Motor neuron (in vitro differentiated cells): ENCODE measurements at places on chromosomes 11 and 22. TPM values are rescaled to one million over a fixed set of nuclear protein-coding genes. Genes with fewer than 3 reads are reported as not detected.
A peak's percentile ranks its signal among the peaks of the same experiment; 100 is the strongest.

DNA sequence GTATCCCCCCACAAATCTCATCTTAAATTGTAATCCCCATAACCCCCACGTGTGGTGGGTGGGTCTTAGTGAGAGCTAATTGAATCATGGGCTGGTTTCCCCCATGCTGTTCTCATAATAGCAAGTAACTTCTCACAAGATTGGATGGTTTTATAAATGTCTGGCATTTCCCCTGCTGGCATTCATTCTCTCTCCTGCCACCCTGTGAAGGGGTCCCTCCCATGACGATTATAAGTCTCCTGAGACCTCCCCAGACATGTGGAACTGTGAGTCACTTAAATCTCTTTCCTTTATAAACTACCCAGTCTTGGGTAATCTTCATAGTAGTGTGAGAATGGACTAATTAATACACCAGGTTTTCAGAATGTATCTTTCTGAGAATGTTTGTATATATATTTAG, 1159.4 kb downstream of the FAM181B start:
- no peak for ATAC-seq

DNA sequence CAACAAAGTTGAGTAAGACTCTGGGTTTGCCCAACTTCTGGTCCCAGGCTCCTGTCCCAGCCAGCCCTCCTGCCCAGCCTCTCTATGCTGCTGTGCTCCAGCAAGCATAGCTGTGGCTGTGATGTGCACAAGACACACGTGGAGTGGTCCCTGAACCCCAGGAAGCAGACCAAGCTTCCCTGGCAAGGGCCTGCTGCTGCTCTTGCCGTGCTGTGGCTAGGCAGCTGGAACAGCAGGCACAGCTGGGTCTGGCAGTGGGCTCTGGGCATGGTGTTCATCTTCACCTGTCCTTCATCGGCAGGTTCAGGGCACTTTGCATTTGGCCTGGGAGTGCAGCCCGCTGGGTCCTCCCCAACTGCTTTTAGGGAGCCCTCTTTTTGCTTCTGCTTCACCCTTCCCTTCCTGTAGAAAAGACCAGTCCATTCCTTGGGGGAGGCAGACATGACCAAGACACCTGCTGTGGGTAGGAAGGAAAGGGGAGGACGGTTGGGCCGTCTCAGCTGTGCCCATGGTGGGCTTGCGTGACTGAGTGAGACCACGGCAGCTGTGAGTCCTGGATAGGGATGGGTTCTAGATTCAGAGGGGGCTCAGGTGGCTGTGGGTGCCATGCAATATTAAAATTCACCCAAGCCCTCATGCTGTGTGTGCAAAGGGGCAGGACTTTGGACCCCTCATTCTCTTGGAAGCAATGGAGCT, 26.1 kb upstream of the ETS1 start:
- ATAC-seq, result no peak

GRCh38 chr11:1360181-1360834, 29.4 kb upstream of the BRSK2 start:
- no peak for ATAC-seq

- ATAC-seq, result no peak
Measured at GRCh38 chr22:40479887-40480538, 109.6 kb downstream of the SGSM3 start.

GRCh38 chr11:93017821-93018690, 48.6 kb downstream of the MTNR1B start:
- no peak for ATAC-seq

DNA sequence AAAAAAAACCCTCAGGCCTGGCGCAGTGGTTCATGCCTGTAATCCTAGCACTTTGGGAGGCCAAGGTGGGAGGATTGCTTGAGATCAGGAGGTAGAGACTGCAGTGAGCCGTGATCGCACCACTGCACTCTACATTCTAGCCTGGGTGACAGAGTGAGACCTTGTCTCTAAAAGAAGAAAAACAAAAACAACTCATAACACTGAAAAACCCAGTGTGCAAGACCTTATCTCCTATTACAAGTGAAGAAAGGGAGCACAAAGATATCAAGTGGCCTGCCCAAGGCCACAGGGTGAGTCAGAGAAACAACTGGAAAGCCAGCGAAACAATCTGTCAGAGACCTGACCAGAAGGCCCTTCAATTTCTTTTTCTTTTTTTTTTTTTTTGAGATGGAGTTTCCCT, 2.5 kb downstream of the TXN2 start:
- no peak for ATAC-seq

DNA sequence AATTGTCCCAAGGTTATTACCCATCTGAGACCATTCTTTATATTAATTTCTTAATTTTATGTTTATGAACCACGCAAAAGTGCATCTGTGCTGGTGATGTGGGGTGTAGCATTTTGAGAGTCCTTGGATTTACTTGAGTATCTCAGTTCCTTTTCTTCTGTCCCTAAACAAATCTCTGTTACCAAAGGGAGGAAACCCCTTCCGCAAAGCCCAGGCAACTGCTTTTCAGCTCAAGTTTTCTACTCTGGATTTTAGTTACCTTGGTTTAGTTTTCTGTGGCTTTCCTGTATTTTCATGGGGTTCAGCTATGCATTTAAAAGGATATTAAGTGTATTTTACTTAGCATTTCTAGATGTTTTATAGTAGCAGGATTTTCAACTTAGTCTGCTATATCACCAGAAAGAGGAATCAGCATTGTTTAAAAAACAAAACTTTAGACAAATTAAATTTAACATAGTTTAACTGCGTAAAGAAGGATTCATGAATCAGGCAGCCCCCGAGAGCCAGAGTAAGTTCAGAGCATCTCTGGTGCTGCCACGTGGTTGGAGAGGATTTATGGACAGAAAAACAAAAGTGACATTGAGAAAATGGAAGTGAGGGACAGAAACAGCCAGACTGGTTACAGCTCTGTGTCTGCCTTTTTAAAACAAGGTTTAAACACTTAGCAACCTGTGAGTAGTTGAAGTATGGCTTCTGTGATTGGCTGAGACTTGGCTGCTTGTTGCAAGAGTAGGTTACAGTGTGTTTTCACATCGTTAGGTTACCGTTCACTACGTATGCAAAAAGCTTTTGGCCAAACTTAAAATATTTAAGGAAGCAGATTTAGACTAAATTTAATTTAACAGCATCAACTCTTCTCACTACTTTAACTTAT, 9.6 kb downstream of the ADM start:
- peak; percentile 46 for ATAC-seq

DNA sequence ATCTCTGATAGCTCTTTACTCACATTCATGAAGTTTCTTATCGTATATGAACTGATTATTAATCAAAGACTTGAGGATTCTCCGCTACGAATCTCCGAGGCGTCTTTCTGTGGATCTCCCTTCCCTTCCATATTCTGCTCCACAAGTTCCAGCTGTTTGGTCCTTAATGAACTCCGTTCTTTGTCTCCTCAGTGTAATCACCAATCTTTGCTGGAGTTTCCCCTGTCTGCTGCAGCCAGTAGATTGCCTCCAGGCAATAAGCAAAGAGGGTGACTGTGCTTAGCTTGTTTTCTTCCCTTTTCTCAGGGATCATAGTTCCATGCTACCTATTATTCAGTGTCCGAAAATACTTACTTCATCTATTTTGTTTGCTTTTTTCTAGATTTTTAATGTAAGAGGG, 169.6 kb upstream of the FOLH1 start:
- ATAC-seq, result no peak

DNA sequence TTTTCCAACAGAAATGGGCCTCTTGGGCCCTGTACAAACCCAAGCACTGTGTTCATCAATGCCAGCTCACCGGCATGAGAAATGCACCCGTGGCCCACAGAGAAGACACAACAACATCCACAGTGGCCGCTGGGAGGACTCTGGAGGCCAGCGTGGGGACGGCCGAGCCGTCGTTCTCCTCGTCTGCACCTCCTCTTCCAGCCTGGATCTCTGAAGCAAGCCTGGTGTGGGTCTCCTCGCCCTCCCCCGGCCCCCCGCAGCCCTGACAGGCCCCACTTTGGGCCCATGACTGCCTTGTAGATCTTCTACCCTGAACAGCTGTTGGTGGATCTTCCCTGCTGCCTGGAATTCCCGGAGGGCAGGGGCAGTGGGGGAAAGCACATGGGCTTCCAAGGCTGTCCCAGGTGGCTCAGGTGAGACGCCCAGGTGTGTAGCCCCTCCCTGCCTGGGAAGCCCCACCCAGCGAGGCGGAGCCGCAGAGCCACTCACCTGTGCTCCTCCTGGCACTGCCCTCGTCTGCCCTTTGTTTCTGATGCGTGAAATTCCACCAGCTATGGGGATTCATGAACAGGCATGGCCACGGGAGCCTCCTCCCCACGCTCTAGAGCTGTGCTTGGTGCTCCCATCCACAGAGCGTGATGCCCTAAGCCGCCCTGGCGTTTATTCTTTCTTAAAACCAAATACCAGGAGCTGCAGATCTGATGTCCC, 225.9 kb downstream of the BRD1 start:
- no peak for ATAC-seq

- peak; percentile 31 for ATAC-seq
Measured at GRCh38 chr22:20008221-20008995, 8.2 kb downstream of the ARVCF start.

DNA sequence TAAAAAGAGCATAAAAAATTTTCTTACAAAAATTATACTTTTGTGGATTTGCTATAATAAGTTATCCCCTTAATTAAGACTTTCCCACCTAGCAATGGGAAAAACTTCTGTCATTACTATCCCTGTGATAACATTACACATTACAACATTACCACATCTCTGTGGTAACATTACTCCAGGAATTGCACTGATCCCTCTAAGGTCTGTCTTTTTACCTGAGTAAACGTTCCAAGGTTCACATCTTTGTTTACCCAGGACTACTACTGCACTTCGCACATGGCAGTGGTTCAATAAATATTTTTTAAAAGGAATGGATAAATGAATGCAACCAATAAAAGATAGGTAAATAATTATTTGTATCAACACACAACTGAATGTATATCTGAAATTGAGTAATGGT, 92.4 kb upstream of the NOX4 start:
- no peak for ATAC-seq

GRCh38 chr11:125376117-125376516, 119.9 kb downstream of the FEZ1 start:
- no peak for ATAC-seq

- ATAC-seq, result no peak
Measured at GRCh38 chr11:45754261-45754709, 50.7 kb upstream of the SLC35C1 start.

DNA sequence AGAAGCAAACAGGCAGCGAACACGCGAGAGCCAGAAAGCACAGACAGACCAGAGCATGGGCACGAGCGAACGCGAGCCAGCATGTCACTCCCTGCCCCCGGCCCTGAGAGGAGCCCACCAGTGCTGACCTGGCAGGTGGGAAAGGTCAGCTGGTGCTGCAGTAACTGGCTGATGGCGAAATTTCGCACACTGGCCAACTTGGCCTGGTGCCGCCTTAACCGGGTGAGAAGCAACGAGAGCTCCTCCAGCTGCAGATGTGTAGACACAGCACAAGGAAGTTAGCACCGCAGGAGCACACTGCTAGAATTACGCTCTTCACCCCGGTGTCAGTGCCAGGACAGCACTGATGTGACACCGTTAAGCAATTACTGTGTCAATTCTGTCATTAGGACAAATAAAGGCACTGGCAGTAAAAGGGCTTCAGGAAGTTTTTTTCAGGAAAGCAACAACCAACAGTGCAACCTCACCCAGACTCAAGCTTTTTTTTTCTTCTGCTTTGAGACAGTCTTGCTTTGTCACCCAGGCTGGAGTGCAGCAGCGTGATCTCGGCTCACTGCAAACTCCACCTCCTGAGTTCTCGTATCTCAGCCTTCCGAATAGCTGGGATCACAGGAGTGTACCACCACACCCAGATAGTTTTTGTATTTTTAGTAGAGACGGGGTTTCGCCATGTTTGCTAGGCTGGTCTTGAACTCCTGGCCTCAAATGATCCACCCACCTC, 76.8 kb downstream of the C11orf58 start:
- ATAC-seq, result peak; percentile 69

DNA sequence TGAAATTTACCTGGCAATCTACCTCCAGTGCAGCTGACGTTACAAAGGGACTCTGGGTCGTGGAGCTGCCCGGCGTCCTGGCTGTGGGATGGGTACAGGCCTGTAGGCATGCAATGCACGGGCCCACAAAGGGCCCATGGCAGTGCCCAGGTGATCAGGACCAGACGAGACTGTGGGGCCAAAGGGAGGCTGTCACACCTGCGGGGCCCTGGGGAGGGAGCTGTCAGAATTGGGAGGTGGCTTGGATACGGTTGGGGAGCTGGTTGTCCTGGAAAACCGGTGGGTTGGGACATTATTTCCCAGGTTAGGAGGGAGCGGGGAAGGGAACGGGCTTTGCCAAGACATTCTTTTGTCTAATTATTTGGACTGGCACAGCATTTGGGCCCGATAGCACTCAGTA, 958.5 kb downstream of the BRD1 start:
- no peak for ATAC-seq

- ATAC-seq, result no peak
Measured at GRCh38 chr22:44630826-44631225, 71.2 kb upstream of the PRR5 start.

WEE1 gene
- 21.8 and 26.8 TPM in 2 replicates for total RNA-seq

ZNF214 gene
- 9.7 and 10.0 TPM in 2 replicates for total RNA-seq

TRIM49C gene
- not detected in 2 replicates for total RNA-seq

TUT1 gene
- total RNA-seq, result 12.7 and 14.3 TPM in 2 replicates
